Stimulated activated CD4-positive, alpha-beta T cell treated with anti-CD3 and anti-CD28 coated beads, Interleukin-15, amount 100 ng/mL, for 1 hour (primary cell): ENCODE measurements at places on chromosomes 11 and 22.

DNA sequence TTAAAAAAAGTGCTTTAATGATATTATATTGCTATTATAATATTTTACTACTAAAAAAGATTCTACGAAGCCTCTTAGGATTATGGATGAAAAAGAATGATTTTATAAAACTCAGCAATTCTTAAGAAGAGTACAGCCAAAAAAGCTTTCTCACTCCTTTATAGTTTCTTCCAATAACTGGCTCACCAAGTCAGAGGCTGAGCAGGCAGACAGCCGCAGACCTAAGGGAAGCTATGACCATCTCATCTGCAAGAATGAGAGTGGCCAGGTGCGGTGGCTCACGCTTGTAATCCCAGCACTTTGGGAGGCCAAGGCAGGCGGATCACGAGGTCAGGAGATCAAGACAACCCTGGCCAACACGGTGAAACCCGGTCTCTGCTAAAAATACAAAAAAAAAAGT is 12.7 kb upstream of the EMID1 start:
- no peak for DNase-seq

DNA sequence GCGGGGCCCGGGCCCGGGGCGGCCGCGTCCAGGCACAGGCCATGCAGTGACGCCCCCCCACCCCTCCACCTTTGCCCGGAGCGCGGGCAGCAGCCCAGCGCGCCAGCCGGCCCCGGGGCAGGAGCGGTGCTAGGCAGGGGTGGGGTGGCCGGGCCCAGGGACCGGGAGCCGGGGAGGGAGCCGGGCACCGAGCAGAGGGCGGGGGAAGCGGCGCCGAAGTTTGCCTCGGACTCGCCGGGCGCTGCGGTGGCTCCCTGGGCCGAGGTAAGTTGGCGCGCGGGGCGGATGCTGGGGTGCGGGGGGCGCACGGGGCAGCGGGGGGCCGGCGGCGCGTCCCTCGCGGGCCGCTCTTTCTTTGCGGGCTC is 332 bp downstream of the TEAD1 start:
- no peak for DNase-seq

- DNase-seq, result no peak
These were observed 62.6 kb upstream of the WT1 start for GRCh38 chr11:32497951-32498350.

DNA sequence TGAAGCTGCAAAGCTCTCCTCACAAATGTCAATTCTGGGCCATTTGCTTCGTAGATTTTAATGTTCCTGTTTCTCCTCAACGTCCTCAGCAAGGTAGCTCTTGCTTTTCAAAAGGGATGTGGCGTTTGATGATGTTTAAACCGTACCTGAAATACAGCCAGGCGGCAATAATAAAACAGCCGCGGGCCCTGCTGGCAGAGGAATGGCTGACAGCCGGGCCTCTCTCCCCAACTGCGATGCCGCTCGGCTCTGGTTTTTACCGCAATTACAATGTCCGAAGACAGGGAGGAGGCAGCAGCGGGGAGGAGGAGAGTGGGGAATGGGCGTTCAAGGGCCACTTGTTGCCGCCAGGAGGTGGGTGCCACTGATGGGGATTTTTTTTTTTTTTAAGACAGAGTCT is 27.5 kb downstream of the MACROD1 start:
- no peak for DNase-seq

DNA sequence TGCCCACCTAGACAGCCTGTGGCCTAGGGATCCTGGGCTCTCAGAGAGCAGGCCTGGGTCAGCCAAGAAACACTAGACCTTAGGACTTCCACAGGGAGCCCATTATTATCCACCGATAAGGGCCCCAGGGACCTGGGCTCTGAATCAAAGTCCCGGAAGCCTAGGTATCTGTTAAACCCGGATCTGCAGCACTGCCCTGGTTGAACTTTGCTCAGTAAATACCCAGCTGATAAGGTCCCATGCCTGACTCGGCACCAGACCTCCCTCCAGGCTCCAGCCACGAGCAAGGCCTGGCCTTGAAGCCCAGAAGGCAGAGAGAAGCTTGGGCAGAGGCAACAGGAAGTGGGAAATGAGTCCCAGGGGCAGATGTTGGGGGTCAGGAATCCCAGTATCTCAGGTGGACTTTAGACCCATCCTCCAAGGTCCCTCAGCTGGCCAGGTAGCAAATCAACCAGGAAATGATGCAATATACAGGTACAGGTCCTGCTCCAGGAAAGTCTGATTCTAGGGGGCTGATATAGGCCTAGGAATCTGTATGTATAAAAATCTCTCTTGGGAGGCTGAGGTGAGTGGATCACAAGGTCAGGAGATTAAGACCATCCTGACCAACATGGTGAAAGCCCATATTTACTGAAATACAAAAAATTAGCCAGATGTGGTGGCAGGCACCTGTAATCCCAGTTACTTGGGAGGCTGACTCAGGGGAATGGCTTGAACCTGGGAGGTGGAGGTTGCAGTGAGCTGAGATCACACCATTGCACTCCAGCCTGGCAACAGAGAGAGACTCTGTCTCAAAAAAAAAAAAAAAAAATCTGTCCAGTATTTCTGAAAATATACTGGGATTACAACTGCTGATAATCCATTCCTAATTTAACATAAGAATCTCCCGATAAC is 18.7 kb downstream of the POU2AF1 start:
- DNase-seq, result no peak
